Stimulated activated CD4-positive, alpha-beta T cell treated with anti-CD3 and anti-CD28 coated beads, Interleukin-1b, Interleukin-23, amount 100 ng/mL, for 1 hour (primary cell): ENCODE measurements at places on chromosomes 16 and 17.

GRCh38 chr17:48123111-48123510 is 15.5 kb downstream of the SNX11 start:
- no peak for DNase-seq

DNA sequence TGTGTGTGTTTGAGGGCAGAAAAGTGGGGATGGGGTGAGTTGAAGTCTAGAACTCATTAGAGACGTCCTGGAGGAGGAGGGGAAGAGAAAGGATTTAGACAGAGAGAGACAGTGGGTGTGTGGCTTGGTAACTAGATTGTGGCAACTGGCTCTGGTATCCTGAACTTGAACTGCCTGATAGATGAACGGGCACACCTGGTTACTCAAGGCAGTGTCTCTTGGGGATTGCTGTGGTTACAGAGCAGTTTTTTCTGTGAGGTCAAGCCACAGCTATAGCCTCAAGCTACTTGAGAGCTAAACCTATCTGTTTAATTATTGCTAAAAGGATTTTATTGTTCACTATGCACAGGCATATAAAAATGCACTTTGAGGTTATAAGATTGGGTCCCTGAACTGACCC is 29.8 kb upstream of the MYH2 start:
- DNase-seq, result no peak

DNA sequence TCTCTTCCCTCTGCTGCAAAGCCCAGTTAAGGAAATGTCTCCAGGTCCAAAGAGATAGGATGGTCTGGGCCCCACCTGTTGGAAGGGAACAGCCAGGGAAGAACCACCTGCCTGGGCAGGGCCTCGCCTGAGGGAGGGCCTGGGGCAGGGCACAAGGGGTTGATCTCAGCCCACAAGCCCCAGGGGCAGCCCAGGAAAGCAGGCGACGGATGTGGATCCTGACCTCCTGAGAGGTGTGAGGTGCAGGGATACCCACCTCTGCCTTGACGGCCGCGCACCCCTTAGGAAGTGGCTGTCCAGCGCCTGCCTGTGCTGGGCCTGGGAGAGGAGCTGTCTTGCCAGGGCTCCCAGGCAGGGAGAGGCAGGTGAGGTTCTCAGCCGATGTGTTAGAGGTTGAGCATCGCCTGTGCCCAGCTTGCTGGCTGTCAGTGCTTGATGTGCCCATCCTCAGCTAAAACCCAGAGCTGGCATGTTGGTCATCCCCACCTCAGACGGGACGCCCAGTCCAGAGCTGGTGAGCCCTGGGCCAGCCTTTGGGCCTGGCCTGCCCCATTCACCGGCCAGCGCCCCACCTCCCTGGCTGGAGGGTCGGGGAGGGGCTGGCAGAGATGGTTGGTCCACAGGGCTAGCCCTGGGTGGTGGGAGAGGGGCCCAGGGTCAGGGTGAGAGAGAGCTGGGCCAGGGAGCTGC is 434 bp downstream of the CEMP1 start:
- no peak for DNase-seq

- DNase-seq, result no peak
Measured at GRCh38 chr17:19390951-19391350, 4.0 kb upstream of the MFAP4 start.

GRCh38 chr17:39183045-39183444 is 14.4 kb downstream of the CACNB1 start:
- no peak for DNase-seq

- DNase-seq, result no peak
Measured at GRCh38 chr17:72863526-72864211, 228.8 kb downstream of the SLC39A11 start.

DNA sequence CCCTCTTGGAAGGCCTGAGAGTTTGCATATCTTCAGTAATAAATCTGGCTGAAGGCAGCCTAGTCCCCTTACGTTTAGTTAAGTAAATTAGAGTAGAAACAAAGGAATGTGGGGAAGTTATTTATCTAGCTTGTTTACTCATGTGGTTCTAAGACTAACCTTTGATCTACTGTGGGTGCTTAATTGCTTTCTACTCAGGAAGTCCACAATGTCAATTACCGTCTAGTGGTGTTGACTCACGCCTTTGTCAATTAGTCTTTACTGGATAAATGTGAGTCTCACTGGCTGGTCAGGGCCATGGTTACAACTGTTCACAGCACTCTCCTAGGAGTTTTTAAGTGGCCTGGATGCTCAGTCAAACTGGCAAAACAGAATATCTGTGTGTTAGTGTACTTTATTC is 2338.4 kb downstream of the TP53TG3F start:
- no peak for DNase-seq

DNA sequence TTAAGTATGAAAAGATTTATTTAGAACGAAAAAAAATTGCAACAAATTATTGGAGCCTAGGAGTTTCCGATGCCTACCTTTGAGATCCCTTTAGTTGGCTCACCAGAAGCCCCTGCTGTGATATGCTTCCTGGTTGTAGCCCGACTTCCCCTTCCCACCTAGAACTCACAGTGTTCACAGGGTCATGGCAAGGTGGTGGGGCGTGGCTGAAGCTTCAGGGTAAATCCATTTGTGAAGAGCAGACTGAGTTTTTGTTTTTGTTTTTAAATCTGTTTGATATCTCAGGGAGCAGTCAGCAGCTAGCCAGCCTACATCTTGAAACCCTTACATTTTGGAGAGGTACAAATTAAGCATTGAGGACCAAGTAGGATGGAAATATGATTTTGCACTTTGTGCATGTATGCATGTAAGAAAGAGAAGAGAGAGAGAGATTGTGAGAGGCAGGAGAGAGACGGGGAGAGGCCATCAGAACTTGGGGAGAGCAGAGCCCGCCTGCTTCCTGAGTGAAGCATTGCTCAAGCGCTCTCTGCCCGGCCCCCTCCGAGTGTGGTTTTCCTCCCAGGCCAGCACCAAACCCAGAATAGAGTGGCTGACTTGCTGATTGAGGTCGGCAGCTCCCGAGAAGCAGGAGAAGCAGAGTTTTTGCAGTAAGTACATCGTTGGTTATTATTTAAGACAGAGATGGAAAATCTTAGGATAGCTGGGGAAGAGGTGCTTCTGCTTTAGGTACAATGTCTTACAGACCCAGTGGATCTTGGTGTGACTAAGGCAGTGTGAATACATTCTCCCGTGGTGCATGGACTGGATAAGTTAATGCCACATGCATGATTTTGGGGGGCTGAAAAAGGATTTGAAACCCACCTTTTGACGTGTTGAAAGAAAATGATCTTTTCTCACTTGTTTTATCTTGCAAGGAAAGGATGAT is 64.2 kb downstream of the SPECC1 start:
- no peak for DNase-seq

DNA sequence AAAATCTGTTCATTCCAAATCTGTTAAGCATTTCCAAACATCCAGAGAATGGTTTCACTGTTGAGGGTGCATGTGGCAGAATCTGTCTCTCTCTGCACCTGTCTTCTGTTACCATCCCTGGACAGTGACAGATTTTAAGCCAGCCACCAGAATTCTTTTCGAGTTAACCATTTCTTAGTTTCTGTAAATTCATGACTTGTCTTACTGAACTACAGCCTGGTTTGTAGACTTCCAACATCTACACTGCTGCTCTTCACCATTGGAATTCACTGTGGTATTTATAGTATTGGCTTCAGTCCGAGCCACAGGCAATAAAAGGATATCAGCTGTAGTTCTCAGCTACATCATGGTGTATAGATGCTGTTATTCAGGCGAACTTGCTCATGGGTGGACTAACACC is 47.6 kb downstream of the GOSR1 start:
- DNase-seq, result no peak

DNA sequence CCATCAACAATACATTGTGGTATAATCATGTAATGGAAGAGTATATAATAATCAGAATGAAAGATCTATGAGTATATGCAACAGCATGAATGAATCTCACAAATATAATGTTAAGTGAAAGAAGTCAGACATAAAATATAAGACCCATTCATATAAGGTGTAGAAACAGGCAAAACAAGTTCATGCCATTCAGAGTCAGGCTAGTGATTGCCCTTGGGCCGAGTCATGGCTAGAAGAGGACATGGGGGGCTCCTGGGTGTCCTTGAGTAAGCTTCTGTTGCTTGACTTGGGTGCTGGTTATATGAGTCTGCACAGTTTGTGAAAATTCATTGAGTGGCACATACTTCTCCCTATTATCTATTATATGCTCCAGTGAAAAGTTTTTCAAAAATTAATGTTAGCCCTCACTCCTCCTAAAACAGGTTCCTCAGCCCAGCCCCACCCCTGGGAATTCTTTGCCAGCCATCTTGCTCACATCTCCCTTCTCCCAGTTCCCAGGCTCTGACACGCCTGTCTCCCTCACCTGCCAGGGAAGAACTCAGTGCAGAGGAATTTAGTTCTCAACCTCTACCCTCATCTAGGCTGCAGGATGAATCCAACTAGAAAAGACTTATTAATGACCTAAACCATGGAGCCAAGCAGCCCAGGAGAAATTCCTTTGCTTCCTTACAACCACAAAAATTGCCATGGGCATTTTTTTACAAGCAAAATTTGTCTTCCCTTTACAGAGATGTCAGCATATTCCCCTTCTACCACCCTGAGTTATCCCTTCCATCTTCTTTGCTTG is 52.4 kb upstream of the NFAT5 start:
- no peak for DNase-seq

DNA sequence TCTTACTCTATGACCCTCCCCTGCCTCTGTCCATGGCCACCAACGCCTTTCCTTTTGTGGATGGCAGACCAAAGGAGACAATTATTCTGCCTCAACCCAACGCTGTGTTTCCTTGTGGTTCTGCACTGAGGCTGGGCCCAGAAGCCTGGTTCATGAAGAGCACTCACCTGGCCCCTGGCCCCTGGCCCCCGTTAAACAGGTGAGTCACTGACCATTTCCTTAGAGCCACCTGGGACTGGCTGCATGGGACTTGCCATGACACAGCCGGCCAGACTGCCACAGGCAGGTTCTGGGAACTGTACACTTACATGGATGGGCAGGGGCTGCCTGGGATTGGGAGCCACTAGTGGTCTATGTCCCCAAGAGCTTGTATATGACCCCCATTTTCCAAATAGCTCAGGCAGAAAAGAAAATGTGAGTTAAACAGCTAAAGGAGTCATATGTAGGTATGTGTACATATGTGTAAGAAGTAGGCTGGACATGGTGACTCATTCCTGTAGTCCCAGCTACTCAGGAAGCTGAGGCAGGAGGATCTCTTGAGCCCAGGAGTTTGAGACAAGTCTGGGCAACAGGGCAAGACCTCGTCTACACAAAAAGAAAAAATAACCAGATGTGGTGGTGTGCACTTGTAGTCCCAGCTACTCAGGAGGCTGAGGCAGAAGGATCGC is 181.9 kb upstream of the CACNG5 start:
- DNase-seq, result no peak

DNA sequence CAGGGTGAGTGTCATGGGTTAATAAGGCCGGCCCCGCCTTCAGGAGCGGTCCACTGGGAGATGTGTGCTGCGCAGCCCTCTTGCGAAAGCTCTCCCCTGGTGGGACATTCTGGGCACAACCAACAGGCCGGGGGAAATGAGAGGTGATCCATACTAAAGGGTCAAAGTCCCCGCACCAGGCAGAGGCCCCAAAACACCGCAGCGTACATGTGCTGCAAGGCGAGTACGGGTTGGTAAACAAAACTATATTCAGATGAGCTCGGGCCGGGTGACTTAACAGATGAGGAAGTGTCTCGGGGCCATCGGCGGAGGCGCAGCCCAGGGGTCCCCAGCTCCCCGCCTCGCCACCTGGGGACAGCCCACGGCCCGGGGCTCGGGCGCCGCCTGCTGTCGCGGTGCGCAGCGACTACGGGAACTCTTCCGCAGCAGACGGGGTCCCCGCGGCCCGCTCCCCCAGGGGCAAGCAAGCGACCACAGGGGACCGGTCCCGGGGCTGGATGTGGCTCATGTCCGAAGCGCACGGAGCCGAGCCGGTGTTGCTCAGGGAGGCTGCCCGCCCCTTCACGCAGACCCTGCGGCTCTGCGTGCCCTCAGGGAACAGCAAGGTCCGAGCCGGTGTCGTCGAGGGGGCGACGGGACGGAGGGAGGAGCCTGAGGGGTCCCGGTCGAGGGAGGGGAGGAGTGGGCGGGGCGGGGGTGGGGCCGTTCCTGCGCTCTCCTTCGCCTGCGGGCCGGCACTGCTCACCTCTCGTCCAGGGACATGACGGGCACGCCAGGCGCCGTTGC is at the start of gene RAB37:
Gene RAB37 (plus strand): TSS at position 744 of the 786 bp plus-strand sequence. CDS start 17 bp downstream, at position 761.
- DNase-seq, result no peak

- no peak for DNase-seq
Measured at GRCh38 chr17:29252101-29252791, 5.6 kb downstream of the CRYBA1 start.

GRCh38 chr17:21202512-21202911 is 11.4 kb downstream of the TMEM11 start:
- DNase-seq, result no peak

GRCh38 chr16:58196898-58197313 is 1.0 kb downstream of the CSNK2A2 start:
- DNase-seq, result no peak

GRCh38 chr16:52283018-52283417 is 263.9 kb downstream of the TOX3 start:
- no peak for DNase-seq

DNA sequence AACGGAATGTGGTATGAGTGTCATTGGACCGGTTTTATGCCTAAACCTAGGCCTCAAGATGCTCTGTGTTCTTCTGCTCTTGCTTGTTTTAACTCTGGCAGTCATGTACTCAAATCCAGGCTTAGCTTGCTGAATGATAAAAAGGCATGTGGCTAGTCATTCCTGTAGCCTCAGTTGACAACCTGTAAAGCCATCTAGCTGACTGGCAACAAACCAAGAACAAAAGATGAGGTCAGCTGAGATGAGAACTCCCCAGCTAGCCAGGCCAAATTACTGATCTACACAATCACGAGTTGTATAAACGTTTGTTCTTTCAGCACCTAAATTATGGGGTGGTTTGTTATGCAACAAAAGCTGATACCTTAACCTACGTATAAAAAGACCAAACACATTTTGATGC is 1406.0 kb upstream of the CDH8 start:
- no peak for DNase-seq
